ENCODE measurements at places on chromosomes 5 and 9. TPM values are rescaled to one million over a fixed set of nuclear protein-coding genes. Genes with fewer than 3 reads are reported as not detected.

Gene RANBP17
- 3.8 TPM for total RNA-seq

Gene YIPF5
- 36.5 TPM for total RNA-seq

Gene F2RL1
- total RNA-seq = 1.9 TPM

Gene ACTBL2
- not detected for total RNA-seq

Gene IFT74
- 9.6 TPM for total RNA-seq

Gene LMX1B
- 0.36 TPM for total RNA-seq

Gene SNCAIP
- 2.0 TPM for total RNA-seq

Gene C5orf52
- not detected for total RNA-seq

Gene SLC1A3
- total RNA-seq = 64.7 TPM

Gene NAIF1
- 7.6 TPM for total RNA-seq

Gene RGS7BP
- 2.4 TPM for total RNA-seq

Gene SLC22A4
- 2.5 TPM for total RNA-seq

Gene RBM27
- total RNA-seq = 11.6 TPM

Gene MACROH2A1
- 95.0 TPM for total RNA-seq

Gene CBY3
- not detected for total RNA-seq

Gene SLC46A2
- not detected for total RNA-seq
